ENCODE measurements at places on chromosomes 5 and 9.

DNA sequence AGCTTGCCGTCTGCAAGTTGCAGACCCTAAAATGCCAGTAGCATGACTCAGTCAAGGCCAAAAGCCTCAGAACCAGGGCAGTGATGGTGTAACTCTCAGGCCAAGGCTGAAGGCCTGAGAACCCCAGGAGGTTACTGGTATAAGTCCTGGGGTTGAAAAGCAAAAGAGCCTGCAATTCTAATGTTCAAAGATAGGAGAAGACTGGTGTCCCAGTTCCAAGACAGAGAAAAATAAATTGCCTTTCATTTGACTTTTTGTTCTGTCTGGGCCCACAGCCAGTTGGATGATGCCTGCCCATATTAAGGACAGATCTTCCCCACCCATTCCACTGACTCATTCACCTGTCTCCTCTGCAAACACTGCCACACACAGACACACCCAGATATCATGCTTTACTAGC lies 673.2 kb downstream of the CDH18 start:
- DNase-seq = peak; percentile 53

- no peak for DNase-seq
Observed at GRCh38 chr5:96048763-96049162, 87.1 kb upstream of the ELL2 start.

- DNase-seq = no peak
Observed at GRCh38 chr5:133387091-133387490, 225.2 kb downstream of the FSTL4 start.

GRCh38 chr5:108238936-108239887 lies 142.7 kb downstream of the FBXL17 start:
- no peak for DNase-seq

DNA sequence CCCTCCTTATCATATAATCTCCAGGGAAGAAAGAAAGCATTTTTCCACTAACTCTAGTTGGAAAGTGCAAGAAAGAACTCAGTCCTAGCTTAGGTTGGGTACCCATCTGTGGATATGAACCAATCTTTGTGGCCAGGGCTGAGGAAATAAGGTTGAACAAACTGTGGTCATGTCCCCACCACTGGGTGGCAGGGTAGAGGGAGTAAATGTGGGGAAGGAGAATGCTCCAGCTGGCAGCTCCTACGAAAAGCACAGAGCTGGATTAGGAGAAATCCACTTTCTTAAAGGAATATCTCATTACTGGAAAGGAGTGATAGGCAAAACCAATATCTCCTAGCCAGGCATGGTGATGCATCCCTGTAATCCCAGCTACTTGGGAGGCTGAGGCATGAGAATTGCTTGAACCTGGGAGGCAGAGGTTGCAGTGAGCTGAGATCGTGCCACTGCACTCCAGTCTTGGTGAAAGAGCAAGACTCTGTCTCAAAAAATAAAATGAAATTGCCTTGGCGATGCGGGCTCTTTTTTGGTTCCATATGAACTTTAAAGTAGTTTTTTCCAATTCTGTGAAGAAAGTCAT lies 175.1 kb downstream of the CCDC192 start:
- peak; percentile 67 for DNase-seq

DNA sequence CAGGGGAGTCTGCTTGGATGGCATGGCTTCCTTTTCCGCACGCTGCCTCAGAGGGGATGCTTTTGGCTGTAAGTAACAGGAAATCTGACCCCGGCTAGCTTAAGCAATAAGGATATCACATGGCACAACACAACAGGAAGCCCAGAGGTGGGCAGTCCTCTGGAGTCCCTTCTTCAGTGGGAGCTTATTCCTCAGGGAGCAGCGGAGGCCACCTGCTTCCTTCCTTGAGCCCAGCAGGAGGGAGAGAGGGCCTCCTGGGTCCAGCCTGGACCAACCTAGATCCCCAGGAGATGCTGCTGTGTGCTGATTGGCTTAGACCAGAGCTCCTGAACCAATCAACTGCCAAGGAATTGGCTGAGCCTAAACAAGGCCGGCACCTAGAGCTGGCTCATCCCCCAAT lies 66.3 kb downstream of the C9orf50 start:
- no peak for DNase-seq

GRCh38 chr5:167381457-167381856 lies 910.0 kb upstream of the WWC1 start:
- no peak for DNase-seq

DNA sequence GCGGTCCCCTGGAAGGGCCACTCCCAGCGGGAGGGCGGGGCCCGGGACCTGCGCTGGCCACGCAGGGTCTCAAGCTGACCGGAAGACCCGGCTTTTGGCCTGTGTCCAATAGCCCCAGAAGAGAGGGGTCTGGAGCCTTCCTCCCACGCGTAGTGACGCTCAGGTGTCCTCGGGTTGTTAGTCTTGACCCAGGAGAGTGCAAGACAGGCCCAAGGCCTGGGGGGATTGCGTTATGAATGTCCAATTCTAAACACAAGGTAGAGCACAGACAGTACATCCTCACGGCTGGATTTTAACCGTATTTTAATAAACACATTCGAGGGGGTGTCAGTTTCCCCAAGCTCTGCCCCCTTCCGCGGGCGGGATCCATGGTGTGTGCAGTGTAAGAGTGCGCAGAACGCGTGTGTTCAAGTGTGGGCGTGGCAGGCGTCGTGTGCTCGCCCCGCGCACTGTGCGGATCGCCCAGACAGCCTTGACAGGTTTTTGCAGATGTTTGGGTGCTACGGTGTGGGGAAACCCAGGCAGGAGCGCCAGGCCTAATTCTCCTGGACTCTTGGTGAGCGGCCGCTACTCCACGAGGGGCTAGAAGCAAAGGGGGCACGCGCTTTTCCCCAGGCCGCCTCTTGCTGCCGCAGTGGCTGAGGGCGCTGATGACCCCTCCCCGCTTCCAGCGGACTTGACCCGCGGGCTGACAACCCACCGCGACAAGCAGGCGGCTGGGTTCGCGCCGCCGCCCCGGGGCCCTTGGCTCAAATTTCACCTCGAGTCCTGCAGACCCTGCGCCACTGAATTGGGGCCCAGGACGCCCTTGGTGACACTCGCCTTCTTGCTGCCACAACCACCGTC lies 6.1 kb upstream of the DMRT3 start:
- no peak for DNase-seq

DNA sequence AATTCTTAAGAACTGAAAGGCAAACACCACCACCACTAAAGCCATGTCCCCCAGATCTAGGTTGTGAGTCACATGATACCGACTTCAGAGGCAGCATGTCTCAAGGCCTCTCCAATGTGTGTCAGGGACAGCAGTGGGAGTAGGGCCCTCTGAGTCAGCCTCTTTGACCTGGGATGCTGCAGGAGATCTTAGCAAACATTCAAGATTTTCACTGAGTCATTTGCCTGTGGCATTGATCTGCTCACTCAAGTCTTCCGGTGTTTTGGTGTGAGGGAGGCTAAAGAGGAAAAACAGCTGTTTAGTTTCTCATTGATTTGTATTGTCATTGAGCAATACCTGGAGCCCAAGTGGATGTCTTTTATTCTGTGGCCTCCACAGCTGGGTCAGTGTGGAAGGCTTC lies 36.1 kb downstream of the TMC1 start:
- peak; percentile 99 for DNase-seq

GRCh38 chr5:40594811-40595210 lies 84.9 kb upstream of the PTGER4 start:
- DNase-seq = no peak

- DNase-seq = no peak
Observed at GRCh38 chr9:4316409-4316808, 16.5 kb upstream of the GLIS3 start.

DNA sequence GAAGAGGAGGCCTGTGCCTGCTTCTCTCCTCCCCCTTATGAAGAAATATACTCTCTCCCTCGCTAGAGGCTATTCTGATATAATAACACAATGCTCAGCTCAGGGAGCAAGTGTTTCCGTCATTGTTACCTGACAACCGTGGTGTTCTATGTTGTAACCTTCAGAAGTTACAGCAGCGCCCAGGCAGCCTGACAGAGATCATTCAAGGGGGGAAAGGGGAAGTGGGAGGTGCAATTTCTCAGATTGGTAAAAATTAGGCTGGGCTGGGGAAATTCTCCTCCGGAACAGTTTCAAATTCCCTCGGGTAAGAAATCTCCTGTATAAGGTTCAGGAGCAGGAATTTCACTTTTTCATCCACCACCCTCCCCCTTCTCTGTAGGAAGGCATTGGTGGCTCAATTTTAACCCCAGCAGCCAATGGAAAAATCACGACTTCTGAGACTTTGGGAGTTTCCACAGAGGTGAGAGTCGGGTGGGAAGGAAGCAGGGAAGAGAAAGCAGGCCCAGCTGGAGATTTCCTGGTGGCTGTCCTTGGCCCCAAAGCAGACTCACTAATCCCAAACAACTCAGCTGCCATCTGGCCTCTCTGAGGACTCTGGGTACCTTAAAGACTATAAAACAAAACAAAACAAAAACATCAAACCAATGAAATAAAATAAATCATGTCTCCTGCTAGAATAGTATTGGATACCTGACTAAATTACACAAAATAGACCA lies 1.3 kb downstream of the TMEM174 start:
- no peak for DNase-seq

DNA sequence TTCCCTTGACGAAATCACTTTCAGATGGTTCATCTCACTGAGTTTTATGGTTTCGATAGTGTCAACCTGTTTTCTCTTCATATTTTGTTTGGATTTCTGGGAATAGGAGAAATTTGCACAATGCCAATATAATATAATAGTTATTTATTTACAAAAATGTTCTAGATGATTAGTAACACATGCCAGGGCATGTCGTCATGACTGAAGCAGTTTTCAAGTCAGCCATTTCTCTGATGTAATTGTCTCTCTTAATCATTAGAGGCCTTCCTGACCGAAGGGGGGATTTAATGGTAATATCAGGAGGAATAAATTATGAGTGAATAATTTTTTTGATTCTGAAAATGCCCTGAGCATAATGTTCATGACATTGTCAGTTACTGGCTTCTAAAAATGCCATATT lies 246.5 kb upstream of the ATP10B start:
- no peak for DNase-seq

DNA sequence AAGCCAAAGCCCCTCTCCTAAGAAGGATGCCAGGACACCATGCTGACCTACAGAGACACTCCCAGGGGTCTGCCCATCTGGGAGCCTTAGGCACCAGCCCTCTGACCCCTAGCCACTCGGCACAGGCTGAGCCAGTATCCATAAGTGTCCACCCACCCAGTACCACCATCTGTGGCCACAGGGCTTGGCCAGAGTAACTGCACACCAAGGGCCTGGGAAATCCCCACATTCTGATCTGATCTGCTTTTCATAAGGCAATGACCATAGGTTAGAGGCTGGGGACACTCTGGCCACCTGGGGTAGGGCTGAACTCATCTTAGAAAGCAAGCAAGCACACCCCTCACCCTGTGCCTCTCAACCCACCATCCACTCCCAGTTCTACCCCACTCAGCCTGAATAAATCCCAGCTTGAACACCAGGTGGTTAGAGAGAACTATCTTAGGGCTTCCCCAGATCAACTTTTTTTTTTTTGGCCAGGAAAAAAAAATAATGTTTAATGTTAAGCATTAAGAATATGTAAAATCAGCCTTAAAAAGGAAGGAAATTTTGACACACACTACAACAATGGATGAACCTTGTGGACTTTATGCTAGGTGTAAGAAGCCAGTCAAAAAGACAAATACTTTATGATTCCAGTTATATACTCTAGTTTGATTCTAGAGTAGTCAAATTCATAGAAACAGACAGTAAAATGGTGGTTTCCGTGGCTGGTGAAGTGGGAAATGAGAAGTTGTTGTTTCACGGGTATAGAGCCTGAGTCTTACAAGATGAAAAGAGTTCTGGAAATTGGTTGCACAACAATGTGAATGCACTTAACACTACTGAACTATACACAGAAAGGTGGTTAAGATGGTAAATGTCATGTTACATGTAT lies 6.2 kb downstream of the GNPDA1 start:
- DNase-seq = no peak

DNA sequence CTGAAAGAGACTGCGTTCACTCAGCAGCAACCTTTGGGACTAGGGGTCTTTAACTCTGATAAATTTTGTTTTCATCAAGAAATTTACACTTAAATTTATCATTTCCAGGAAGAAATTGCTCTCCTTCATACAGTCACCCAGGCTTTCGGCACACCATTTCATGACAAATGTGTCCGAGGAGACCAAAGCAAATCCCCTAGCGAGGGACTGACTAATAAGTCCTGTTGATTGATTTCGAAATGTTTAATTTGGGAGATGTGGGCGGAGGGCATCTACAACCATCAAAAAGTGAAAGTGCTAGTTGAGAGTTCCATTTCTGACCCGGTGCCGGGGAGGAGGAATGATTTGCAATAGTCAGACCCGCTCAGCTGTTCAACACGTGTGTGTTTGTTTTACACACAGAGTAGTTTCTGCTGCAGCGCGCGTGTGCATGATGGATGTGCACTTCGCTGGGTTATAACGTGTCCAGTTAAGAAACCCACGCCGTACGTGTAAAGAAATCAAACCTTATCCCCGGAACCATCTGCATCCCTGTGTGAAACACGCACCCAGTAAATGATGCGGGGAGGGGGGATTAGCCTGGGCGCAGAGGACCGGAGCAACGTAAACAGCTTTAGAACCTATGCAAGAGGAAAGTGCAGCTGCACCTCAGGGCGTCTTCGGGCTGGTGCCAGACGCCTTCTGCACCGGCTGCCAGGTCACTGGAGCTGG lies 845 bp upstream of the NR4A3 start:
- peak; percentile 73 for DNase-seq

DNA sequence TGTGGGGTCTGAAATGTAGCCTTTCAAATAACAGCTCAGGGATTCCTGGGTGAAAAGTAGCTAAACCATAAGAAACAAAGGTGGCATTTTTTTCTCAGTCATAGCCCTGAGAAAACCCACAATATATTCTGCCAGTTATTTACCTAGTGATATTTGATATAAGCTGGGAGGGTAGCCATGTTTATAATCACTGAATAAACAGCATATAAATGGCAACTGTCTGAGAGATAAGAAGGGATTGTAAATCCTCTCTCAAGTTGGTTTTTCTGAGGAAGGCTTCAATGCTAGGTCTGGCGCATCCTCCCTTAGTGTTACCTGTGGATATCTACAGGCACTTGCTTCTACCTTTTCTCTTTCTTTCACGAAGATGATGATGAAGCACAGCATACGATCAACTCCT lies 1080.5 kb upstream of the DMAC1 start:
- DNase-seq = no peak

GRCh38 chr9:125233678-125234077 lies 7.5 kb downstream of the HSPA5 start:
- peak; percentile 99 for DNase-seq

GRCh38 chr5:37932450-37932849 lies 92.6 kb upstream of the GDNF start:
- DNase-seq = no peak

DNA sequence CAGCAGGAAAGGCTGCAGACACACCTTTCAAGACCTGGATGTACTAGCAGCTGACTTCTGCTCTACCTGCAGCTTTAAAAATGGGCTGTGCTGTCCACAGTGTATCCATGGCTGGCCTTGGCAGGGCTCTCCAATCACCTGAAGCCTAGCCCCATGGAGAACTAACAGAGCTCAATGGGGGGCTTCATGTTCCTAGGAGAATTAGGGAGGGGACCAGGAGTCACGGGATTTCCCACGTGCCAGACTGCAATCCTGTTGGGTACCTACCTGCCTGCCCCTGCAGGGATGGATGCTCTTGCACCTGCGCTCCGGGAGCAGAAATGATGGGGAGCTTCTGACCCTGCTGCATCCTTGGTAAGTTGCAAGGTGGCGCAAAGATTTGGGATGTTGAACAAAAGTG lies 462.1 kb downstream of the ICE1 start:
- DNase-seq = no peak

- no peak for DNase-seq
Observed at GRCh38 chr5:6638236-6638635, 5.0 kb downstream of the SRD5A1 start.

Measured in ELR (cell line).